ENCODE measurements at places on chromosomes 12 and 14.

DNA sequence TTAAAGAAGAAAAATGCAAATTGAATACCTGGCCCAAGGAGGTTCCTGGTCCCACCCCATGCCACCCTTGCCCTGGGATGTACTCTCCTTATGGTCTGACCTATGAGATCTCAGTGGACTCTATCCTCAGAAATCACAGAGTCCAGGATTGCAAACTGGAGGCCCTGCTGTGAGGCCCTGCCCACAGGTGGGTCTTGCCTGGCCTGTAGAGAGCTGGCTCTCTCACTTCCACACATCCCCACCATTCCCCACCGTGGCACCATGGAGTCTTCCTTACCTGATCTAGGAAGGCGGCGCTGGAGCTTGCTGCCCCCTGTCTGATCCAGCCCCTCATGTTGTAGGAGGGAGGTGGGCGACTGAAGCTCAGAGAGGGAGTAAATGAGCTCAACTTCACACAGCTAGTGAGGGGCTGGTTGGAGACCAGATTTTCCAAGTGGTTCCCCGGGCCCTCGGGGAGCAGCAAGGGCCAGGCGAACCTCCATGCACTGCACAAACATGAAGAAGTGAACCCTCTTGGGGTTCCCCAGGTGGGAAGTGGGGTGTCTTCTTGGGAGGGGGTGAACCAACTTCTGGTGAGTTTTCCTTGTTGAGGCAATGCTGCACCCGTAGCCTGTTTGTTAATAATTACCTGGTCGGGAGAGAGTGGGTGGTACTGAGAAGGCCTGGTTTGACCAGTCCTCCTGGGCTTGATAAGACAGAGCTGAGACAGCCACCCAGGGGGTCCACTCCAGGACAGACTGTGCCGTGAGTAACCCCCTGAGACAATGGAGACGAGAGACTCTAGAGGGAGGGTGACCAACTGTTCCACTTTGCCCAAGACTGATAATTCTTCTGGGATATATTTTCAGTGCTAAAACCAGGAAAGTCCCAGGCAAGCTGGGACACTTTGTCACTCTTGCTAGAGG, at the start of gene SERPINA4:
SERPINA4 (plus strand) TSS at position 692 of the 905 bp plus-strand sequence. CDS start 2,041 bp downstream, outside the sequence.
- no peak for DNase-seq

GRCh38 chr14:73460691-73461127, 2.4 kb upstream of the NUMB start:
- DNase-seq = no peak

DNA sequence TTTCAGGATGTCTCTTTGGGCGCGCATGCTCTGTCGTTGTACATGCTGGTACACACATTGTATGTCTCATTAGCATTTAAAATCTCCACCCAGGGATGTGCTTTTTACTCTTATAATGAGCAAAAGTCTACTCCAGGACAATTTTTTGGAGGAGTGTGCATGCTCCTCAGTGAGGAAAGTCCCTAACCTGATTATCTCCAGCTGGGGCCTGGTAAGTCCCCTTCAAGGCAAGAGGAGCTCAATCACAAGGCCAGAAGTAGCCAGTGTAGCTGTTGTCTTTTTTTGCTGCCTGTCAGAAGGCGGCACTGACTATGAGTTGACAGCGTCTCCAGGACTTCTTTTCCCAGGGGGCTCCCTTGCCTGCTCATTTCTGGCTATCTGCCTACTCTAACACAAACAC, 218.3 kb upstream of the CNTN1 start:
- DNase-seq = no peak

DNA sequence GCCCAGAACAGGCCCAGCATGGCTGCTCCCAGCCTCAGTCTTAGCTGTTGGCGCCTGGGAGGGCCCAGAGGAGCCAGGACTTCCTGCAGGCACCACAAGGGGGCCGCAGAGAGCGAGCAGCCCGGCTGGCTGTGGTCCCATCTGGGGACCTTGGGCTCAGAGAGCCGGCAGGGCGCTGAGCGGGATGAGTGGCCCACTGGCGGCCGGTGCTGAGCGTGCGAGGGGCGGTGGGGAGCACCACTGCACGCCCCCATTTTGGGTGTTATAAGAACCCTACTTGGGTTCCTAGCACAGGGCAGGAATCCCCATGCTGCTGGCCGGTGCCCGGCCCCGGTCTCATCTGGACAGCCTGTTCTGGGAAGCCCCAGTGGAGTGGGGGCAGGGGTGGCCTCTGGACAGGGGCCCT, 25.9 kb upstream of the CRIP2 start:
- DNase-seq = peak; percentile 42

- no peak for DNase-seq
Measured at GRCh38 chr14:84340938-84341337, 1189.0 kb upstream of the FLRT2 start.

GRCh38 chr12:5456906-5457305, 25.0 kb downstream of the NTF3 start:
- no peak for DNase-seq

DNA sequence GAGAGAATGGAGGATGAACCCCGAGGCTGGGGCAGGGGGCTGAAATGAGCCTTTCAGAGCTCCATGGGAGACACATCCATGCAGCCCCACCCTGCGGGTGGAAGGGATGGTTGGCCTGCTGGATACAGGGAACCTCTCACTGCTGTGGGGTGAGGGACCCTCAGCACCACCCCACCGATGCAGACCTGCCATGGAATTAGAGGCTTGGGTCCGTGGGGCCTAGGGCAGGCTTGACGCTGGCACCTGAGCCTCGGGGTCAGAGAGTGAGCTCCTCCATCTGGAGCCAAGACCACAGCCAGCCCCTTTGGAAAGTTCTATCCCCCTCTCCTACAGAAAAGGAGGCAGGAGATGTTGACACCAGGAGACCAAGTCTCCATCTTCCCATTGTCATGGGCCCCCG, 7.4 kb upstream of the KRT74 start:
- DNase-seq = no peak
